ENCODE measurements at places on chromosomes 5 and 9.
A peak's percentile ranks its signal among the peaks of the same experiment; 100 is the strongest.

- DNase-seq: no peak
These were observed 5.7 kb upstream of the DAB2 start for GRCh38 chr5:39430461-39430860.

GRCh38 chr5:176446884-176447590, 1.1 kb upstream of the FAF2 start:
- no peak for DNase-seq

DNA sequence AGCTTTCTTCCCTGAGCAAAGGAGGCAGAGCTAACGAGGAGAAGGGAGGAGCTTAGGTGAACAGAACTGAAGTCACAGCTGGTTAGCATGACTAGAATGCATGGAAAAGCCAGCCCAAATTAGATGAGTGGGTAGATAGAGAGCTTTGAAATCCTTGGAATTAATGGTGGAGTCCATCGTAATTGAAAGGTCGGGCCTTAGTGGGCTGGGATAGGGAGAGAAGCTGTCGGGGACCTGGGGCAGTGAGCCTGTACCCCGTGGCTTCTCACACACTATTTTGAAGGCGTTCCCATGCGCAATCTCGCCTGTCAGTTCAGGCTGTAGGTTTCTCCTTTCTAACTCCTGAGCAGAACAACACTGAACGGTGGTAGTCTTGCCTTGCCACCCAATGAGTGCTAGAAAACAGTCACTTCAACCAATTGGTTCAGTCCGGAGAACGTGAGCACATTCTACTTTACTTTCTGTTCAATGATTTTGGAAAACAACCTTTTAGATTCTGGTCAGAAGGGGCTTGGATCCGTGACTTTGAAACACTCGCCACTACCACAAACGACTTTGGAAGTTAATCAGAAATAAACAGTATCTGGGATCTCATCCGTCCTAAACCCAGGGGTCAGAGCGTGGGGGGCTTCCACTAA, 655 bp upstream of the RAI14 start:
- peak; percentile 66 for DNase-seq

DNA sequence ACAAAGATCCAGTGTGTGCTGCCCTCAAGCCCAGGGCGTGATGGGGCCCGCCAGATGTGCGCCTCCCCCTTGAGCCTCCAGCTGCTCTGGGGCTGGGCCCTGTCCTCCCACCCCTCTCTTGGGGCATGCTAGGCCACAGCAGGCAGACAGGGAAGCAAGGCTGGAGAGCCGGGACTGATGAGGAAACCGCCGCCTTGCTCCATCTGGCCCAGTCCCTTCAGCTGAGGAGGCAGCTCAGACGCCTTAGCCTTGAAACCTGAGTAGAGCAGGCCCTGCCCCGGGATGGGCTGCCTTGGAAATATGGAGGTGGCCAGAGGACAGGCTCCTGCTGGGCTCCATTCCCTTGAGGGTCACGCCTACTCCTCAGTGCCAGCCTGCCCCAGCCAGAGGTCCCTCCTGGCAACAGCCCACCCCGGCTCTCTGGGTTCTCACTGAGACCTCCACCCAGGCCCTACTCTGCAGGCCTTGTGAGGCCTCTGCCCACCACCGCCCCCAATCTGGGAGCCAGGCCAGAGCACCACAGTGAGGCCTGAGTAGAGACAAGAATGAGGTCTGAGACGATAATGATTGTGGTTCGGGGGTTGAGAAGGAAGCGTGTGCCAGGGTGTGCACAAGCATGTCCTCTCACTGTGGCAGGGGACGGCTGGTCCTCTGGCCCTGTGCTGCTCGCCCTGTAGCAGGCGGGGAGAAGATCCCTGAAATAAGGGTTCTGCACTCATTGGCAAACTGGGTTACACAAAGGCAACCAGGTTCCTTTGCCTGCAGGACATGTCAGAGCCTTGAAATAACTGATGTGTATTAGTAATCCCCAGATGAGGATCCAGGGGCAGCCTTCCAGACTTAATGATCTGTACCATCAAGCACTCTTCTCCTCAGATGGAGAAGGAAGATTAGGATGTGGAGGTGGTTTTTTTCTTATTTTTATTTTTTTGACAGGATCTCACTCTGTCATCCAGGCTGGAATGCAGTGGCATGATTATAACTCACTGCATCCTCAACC, 30.9 kb downstream of the CXXC5 start:
- DNase-seq: no peak

DNA sequence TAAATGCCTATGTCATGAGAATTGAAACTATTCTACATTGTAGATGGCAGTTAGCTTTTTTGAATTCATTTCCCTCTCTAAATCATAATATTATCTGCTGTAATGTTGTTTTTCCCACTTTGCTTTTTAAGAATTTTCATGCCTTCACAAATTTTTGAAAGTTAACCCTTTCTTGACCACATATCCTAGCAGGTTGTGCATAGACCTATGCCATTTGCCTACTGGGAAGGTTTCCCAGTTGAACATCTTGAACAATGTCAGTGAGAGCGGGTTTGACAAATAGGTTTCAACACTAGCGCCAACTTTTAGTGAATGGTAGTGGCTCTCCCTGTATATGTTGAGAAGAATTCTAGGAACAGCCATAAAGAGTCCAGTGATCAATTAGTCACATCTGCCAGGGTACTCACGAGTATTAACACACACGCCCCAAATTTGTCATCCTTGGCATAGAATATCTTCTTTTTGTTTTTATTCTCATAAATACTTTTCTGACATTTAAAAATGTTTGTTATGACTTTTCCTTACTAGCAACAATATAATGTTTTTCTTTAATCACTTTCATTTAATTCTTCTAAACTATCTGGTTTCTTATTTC, 307.6 kb downstream of the PJA2 start:
- DNase-seq: no peak

DNA sequence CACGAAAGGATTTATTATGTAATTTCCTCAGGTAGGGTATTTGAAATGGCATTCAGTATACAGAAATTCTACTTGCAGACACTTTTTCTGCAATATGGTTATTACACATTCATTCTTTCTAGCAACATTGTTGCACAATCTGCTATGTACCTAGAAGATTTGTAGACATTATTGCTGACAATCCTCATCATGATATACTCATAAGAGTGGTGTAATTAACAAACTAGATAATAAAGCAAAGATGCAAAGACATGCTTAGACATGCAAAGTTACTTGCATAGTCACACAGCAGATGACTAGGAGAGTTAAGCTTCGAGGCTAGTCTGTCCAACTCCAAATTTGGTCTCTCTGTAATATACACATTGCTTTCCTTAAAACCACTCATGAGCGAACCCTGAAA, 317.1 kb downstream of the ASTN2 start:
- DNase-seq: no peak

DNA sequence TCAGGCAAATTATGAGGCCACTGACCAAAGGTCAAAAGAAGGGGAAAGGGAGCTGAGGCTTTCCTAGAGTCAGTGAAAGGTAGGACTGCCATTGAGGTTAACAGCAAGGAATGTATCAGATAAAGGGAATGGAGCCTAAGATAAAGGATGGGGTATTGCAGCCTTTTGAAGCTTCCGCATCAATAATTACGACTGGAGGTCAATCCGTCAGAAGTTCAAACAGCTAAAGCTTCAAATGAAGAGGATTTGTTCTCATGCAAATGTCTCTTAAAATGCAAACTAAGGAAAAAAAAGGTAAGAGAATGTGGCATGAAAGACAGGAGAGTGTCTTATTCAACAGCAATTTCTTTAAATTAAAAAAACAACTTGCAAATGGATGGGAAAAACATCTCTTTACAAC, 341.1 kb upstream of the RGMB start:
- no peak for DNase-seq

DNA sequence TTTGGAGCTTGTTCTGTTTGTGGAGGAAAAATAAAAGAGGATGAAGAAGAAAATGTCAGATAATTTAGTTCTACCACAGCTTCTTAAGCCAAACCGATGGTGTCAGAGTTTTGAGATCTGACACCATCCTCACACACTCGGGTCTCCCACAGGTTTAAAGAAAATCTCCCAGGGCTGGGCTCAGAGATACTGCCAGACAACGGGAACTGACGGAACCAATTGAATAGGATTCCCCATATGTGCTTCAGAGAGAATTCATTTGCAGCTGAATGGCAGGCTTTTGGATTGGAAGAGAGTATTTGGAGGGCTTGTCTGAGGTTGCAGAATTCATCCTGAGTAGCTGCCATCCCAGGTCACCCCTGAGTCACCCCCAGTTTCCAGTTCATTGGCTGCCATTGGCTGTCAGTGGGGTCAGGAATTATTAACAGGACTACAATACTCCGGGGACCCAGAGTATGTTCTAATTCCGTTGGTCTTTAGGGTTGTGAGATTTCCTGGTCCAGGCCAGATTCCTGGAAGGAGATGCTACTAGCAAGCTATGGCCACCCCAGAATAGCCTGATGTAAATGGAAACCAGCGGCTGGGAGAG, 131.3 kb downstream of the PDZD2 start:
- DNase-seq: no peak

DNA sequence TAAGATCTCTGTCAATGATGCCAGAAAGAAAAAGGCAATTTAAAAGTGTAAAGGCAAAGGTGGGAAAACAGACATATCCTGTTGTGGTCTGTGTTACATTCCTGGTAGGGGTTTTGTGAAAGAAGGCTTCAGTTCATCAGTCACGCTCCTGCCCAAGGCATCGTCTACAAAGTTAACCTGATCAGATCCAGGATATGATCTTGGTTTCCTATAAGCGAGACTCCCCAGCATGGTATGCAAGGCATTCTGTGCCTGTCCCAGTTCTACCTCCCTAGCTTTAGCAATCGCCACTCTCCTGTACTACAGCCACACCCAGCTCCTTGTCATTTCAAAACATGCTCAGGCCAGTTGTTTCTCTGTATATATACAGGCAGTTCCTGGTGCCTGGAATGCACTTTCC, 58.0 kb upstream of the PTPN3 start:
- DNase-seq: peak; percentile 82

GRCh38 chr5:28707706-28708105, 1669.3 kb upstream of the CDH9 start:
- DNase-seq: no peak

DNA sequence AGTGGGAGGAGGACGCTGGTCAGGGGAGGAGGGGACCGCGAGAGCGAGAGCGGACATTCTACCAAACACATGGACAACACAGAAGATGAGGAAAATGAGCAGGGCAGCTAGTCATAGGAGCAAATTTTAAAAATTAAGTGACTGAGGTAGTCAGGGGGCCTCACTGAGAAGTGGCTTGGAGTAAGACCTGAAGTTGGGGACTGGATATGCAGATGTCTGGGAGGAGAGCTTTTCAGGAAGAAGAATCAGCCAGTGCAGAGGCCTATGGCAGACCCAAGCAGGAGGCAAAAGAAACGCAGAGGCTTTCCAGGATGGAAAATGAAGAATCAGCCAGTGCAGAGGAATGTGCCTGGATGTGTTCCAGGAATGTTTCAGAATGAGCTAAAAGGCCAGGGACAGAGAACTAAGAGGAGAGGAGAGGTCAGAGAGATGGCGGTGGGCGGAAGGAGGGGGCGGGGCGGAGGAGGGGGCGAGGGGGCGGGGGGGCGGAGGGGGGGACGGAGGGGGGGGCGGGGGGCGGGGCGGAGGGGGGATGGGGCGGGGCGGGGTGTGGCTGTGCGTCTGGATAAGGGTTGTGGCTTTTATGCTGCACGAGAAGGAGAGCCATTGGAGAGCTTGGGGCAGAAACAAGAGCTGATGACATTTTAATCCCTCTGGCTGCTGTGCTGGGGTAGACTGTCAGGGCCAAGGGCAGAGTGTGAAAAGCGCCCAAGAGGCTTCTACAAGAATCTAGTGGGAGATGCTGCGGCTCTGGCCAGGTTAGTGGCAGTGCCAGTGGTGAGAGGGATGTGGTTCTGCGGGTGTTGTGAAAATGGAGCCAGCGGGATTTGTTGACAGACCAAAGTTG, 129.6 kb downstream of the KCNIP1 start:
- no peak for DNase-seq

- no peak for DNase-seq
These were observed 83.7 kb upstream of the IL12B start for GRCh38 chr5:159414021-159414420.

DNA sequence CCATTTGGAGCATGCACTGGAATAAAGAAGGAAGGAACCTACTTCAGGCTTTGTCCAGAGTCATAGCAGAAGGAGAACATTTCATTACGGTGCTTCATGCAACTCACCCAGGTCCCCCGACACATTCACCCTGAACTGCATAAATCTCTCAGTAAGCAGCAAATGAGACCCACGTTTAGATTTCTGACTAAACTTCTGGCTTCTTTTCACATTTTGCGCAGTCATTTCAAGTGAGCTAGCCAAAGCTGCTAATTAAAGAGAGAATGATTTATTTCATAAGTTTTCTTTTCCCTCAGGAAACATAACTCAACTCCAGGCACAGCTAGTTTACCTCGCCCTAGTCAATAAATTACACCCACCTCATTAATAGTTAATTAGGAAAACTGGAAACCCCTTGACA, 88.6 kb upstream of the GAS1 start:
- no peak for DNase-seq

GRCh38 chr5:148717668-148718067, 63.3 kb upstream of the HTR4 start:
- no peak for DNase-seq

DNA sequence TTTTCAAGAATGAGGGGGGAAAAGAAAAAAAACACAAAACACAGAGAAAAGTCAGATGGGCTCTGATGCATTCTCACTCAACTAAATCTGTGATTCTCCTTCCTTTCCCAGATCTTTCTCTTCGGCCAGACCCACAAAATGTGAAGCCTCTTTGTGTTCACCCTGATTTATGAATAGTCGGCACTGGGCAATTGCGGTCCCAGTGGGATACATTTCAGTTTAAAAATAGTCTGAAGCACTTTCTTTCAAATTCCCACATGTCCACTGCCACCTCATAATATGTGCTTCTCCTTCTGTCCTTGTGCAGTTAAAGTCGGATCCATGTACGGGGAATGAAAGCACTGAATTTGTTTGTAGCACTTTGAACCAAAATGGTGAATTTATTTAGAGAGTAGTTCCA, 995.4 kb upstream of the WWC1 start:
- DNase-seq: no peak

DNA sequence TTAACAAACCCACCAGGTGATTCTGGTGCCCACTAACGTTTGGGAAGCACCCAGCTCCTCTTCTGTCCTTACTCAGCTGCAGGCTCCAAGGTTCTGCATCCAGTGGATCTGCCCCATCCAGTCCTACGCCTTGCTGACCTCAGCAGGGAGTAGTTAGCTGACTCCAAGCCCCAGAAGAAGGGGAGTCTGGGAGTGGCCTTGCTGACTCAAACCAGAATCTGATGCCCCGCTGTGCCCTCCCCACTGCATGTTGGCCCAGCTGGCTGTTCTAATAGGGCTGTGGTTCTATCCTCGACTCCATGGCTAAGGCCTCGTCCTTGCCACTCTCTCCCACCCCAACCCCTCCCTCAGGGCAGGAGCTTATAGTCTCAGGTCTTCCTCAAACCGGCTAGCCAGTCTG, 136.3 kb downstream of the TTLL11 start:
- DNase-seq: no peak

DNA sequence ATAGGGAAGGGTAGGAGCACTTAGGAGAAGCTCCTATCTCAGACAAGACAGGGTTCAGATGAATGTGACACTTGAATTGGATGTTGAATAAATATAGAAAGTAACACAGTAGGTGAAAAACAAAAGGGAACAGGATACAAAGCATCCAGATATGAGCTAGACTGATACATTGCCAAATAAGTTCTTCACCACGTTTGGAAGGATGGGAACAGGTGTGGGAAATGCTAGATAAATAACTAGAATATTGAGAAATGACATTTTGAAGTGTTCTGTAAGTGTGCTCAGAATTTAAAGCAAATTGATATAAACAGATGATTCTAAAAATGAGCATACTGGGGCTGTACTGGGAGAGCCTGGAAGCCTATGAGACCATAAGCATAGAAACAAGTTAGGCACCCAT, 340.1 kb upstream of the PRR16 start:
- DNase-seq: no peak

- no peak for DNase-seq
These were observed 42.8 kb downstream of the NRG2 start for GRCh38 chr5:140000332-140000731.
